ENCODE measurements at places on chromosomes 1 and 21.

GRCh38 chr1:171727778-171728177, 14.1 kb downstream of the VAMP4 start:
- DNase-seq, result no peak

DNA sequence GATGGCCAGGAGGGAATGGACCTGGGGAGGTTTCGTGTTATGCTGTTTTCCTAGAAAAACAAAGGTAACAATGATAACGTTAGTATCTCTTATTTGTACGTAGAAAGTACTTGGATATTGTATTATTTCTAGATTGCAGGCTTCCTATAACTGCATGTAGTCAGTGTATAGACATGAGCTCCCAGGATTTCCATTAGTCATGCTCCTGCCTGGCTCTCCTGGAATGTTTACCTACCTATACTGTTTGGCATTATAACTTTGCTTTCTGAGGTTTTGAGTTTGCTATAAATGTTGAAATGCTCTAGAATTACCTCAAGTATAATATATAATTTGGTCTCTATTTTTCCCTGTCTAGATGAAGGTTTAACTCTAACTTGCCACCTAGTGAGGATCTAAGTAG, 66.1 kb downstream of the TTC3 start:
- no peak for DNase-seq

- no peak for DNase-seq
Measured at GRCh38 chr1:157237522-157237921, 99.3 kb upstream of the ETV3 start.

DNA sequence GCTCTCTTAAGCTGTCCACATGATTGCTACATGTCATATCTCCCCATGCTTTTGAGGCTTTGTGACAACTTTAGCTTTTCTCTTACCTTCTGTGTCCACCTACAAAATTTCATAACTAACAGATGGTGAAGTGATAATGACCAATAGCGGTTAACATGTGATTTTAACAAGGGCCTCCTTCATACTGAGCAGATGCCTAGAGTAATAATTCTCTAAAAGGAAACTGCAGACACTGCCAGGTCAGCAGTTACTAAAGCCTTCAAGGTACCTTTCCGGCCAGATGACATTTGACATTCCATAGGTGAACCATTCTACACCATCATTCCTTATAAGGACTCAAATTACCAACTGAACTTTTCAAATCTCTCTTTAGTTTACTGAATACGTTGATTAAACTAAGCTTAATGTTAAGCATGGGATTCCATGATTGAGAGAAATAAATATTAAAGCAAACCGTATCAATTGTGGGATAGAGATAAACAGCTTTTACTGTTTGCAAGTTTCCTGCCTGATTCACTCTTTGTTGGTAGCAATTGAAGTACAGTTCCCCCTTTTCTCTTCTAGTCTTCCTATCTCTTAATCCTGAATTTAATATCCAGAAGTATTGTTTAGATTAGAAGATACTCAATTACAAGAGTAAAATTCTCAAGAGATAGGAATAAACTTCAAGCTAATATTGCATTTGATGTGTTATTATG, 205.1 kb downstream of the PLA2G4A start:
- no peak for DNase-seq

GRCh38 chr1:158145173-158145719, 35.4 kb upstream of the CD1D start:
- DNase-seq, result no peak

DNA sequence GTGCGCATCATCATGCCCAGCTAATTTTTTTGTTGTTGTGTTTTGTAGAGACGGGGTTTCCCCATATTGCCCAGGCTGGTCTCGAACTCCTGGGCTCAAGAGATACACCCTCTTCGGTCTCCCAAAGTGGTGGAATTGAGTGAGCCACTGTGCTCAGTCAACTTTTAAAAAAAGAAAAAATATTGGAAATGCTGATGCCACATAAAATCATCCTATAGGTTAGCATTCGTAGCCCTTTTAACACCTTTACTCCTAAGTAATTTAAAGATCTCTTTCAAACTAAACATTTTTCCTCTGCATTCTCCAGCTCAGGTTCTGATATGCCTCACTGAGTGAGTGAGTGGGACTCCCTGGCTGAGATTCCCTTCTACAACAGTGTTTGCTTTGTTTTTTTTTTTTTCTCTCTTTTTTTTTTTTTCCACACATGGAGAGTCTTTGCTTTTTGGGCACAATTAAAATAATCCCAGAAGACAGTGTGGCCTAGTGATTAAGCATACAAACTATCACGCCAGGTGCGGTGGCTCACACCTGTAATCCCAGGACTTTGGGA, 74.0 kb downstream of the LPGAT1 start:
- DNase-seq, result no peak

- no peak for DNase-seq
Measured at GRCh38 chr1:196361112-196361714, 247.0 kb downstream of the KCNT2 start.

- DNase-seq, result no peak
Measured at GRCh38 chr1:86114816-86115400, 41.7 kb downstream of the COL24A1 start.

- DNase-seq, result no peak
Measured at GRCh38 chr1:28159680-28160079, 16.8 kb downstream of the PTAFR start.

DNA sequence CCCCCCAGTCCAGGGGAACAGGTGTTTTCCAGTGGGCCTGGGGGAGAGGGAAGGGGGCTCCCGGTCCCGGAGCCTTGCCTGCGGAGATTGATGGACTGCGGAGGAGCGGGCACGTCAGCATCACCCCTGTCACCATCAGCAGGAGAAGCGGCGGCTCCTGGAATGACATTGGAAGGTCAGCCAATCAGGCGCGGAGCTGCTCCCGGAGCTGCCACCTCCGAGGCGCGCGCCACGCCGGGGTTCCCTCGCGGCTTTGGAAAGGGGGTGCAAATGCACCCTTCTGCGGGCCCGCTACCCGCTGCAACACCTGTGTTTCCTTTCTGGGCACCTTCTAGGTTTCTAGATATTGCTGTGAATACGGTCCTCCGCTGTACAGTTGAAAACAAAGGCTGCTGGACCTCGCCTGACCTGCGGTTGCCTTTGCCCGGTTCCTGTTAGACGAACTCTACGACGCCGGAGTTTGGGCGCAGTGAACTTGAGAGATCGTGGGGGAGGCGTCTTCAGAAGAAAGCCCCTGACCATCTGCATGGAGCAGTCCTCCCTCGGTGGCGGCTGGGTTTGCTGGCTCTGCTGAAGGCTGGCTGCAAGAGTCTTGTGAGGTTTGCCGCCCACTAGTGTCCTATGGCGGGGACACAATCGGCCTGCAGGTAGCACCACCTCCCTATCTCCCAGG, 5.3 kb downstream of the DSCAM start:
- DNase-seq, result no peak

GRCh38 chr1:12387641-12388040, 157.8 kb downstream of the VPS13D start:
- no peak for DNase-seq

DNA sequence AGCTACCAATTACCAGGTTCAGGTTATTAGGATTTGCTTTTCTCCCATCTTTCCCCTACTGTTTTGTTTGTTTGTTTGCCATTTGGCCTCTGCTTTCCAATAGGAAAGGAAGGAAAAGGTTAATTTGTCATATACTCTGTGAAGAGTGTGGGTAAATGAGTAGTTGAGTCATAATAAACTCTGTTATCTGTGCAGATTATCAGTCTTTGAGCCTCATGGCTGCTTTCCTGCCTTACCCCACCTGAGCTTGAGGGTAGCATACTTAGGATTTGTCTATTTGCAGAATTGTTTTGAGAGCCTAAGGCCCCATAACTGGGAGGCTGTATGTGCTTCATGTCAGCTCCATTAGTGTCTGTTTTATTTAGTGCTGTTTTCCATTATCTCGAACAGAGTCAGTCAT, 32.9 kb upstream of the SNX27 start:
- no peak for DNase-seq

GRCh38 chr1:153985341-153985912, 712 bp downstream of the RAB13 start:
- no peak for DNase-seq

DNA sequence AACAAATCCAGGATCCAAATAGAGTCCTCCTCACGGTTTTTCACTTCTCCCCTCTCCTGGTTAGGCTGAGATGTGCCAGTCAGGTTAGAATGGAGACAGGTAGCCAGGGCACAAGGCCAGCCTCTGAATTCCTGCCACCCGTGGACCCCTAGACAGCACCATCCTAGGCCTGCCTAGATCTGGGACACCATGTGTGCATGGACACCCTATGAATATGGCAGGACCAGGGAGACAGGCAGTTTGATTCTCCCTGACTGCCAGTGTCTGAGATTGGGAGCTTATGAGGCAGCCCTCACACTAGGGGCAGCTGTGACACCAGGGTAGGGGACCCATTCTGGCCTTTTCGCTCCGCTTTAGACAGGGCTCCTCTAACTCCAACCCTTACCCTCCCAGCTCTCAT, 7.5 kb downstream of the AVPR1B start:
- DNase-seq, result no peak

DNA sequence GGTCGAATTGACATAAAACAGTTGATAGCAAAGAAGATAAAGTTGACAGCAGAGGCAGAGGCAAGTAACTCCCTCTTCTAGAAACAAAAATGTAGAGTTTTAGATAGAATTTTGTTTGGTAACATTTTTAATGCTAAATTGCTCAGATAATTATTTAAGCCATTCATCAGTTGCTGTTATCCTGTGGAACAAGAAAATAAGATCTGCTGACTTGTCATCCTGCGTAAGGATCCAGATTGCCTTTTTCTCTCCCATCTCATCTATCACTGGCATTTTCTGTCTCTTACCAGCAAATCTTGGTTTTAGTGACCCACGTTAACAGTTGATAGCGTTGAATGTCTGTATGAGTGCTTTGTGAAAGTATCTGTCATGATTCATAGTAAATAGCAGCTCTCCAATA, 29.8 kb downstream of the SOAT1 start:
- no peak for DNase-seq

- no peak for DNase-seq
Measured at GRCh38 chr1:38328278-38329035, 281.9 kb upstream of the POU3F1 start.

DNA sequence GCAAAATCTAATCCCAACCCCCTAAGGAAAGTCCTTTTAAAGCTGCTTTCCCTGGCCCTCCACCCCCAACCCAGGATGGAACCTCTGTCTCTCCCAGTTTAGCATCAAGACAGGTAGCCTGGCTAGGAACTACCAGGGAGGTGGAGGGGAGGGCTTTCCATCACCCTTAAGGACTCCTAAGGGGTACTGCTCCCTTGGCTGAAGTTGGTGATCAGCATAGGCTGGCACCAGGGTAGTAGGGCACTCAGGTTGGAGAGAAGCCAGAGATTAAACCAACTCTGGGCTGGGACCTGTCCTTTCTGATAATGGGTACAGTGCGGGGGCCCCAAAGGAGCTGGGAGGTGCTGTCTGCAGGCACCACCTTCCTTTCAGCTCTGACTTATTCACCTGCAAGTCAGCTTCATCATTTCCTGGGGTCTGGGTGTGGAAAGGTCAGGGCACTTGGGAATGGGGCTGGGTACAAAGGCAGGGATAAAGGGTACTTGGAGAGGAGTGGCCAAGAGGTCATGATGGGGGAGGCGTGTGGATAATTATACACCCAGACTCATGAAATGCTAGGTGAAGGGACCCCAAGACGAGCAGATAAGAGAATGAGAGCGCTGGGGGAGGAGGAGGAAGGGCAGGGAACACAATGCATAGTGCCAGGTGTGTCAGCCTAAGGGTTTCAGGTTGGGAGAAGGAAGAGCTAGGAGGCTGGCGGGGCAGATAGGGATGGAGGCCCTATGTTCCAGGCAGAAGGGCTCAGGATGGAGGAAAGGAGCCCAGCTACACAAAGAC, 1.2 kb downstream of the ARHGEF2 start:
- DNase-seq, result no peak

GRCh38 chr1:197737916-197738315, 37.4 kb downstream of the DENND1B start:
- DNase-seq, result no peak

- DNase-seq, result no peak
Measured at GRCh38 chr1:246544001-246544400, 22.1 kb downstream of the TFB2M start.

DNA sequence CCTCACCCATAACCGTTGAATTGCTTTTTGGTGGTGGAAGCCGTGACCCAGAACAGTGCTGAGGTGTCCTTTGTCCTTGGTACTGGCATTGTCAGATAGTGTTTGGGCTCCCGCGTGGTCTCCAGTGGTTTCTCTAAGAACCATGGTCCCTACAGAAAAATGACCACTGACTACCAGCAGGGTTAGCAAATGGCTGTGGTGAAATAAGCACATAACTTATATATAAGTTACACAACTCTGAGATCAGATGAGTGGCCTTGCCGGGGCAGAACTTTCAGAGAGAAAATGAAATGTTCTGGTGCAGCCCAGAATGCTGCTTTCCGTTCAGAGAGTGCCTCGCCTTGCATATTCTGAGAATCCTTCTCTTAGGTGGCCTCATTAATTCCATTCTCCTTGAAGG, 5.0 kb downstream of the SLC37A1 start:
- no peak for DNase-seq

DNA sequence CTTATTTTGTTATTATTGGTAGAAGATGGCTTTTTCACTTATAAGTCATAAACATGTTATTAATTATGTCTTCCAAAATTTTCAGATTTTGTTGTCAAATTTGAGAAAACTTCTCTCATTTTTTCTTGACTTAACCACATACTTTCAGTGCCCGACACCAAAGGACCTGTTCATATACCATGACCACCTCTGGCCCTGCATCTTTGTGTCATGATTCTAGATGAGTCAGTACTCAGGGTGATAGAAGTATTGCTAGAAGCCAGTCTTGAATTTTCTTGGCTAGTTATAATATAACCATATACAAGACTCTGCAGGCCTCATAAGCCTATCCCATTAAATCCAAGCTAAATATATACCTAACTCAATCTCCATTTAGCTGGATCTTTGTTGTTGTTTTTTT, 35.4 kb upstream of the DPH5 start:
- no peak for DNase-seq

GRCh38 chr1:209302779-209303568, 280.5 kb upstream of the CAMK1G start:
- DNase-seq, result no peak

DNA sequence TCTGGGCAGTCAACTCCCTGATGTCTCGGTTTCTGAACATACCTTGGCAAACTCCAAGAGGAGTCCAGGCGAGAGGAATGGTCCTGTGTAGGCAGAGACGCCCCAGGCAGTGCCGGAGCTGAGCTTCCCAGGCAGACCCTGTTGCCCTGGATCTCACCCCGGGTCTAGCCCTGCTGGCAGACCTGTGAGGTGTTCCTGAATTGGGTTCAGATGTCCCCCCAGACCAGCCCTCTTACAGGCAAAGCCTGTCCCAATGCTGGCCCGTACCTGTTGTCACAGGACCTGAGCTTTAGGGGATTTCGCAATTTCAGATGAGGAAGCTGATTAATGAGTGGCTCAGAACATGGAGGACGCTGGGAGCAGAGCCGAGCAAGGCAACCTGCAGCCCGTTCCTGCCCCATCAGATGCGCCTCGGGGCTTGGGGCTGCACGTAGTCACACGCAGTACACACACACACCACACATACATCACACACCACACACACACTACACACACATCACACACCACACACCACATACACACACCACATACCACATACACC, 38.5 kb upstream of the PDE9A start:
- DNase-seq, result peak; percentile 33

- DNase-seq, result no peak
Measured at GRCh38 chr1:152013664-152014237, 20.1 kb upstream of the S100A10 start.

GRCh38 chr1:177830531-177831135, 139.2 kb downstream of the SEC16B start:
- no peak for DNase-seq

GRCh38 chr1:228751360-228752098, 16.2 kb downstream of the RHOU start:
- DNase-seq, result no peak

Data from stimulated activated CD4-positive, alpha-beta T cell treated with anti-CD3 and anti-CD28 coated beads, Interleukin-2, amount 100 ng/mL, for 48 hours (primary cell).